Prostate gland (tissue), 2 donors: ENCODE measurements at places on chromosomes 5 and 9. TPM values are rescaled to one million over a fixed set of nuclear protein-coding genes. Genes with fewer than 3 reads are reported as not detected.
A peak's percentile ranks its signal among the peaks of the same experiment; 100 is the strongest.

- H3K4me3 ChIP-seq: no peak overlapping the region
- H3K27me3 ChIP-seq: no peaks in the 10 kb centered on the region
- H3K4me1 ChIP-seq: no peaks in the 10 kb centered on the region
- H3K36me3 ChIP-seq: no peaks in the 10 kb centered on the region
- no peak overlapping the region for H3K27ac ChIP-seq
Measured at GRCh38 chr5:156394642-156395305, 67.8 kb downstream of the SGCD start.

DNA sequence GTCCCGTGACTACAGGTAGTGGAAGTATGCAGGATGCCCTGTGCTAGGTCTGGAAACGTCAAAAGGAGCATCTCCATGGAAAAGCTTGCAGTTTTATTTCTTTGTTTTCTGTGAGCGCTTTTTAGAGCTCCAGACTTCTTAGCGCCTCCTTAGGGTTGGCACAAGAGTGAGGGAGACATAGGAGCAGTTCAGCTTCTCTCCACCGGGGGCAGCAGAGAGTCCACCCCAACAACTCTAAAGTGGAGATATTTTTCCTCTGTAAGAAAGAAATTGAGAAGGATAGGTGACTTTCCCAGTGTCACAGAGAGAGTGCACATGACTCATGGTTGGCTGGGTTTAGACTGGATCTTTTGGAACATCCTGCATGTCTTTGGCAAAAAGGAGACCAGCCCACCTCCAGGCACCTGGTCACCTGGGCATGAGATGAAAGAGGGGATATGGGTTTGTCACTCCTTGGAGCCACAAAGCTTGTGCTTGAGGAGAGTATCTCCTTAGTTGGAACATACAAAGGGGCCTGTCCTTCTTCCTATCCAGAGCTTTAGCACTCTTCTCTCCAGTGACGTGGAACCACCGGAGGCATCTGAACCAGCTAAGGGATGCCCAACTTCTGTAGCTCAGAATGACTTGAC, 637.7 kb downstream of the SEMA5A start:
- no peak overlapping the region for H3K27ac ChIP-seq
- no peak for DNase-seq
- H3K4me1 ChIP-seq: no peaks in the 10 kb centered on the region
- no peak overlapping the region for H3K4me3 ChIP-seq

GRCh38 chr5:147935032-147935431, 28.7 kb upstream of the C5orf46 start:
- H3K36me3 ChIP-seq: no peaks in the 10 kb centered on the region
- no peaks in the 10 kb centered on the region for H3K27me3 ChIP-seq
- DNase-seq: peak; percentile 21
- H3K4me3 ChIP-seq: no peak overlapping the region
- H3K4me1 ChIP-seq: no peaks in the 10 kb centered on the region

ZNF169 gene
- 6.0 TPM for total RNA-seq

SPATA31A5 gene
- not detected for total RNA-seq

STK10 gene
- 73.3 TPM for total RNA-seq

ICE1 gene
- total RNA-seq: 21.0 TPM

GPBP1 gene
- total RNA-seq: 84.6 TPM

ACOT12 gene
- 1.0 TPM for total RNA-seq

PDGFRB gene
- total RNA-seq: 14.5 TPM

AQP7 gene
- total RNA-seq: not detected

DNA sequence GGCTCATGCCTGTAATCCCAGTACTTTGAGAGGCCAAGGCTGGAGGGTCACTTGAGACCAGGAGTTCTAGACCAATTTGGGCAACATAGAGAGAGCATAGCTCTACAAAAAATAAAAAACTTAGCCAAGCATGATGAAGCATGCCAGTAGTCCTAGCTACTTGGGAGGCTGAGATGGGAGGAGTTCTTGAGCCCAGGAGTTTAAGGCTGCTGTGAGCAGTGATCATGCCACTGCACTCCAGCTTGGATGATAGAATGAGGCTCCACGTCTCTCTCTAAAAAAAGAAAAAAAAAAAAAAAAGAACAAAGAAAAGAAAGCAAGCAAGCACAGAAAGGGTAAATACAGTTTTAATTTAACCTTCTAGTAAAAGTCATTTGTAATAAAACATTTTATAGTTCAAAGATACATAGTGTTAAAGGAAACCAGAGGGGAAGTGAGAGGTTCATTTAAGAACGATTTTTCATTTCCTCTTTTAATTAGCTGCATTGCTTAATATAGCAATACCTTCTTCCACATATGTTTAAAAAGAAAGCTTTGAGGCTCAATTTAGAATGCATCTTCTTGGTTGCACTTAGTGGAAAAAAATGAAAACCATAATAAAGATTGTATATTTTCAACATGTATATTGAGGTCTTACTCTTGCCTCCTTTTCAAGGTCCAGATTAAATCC, 14.9 kb downstream of the GAPT start:
- H3K27ac ChIP-seq: no peak overlapping the region
- H3K36me3 ChIP-seq: no peaks in the 10 kb centered on the region
- no peak for DNase-seq
- H3K27me3 ChIP-seq: no peaks in the 10 kb centered on the region
- H3K4me3 ChIP-seq: no peak overlapping the region
- H3K4me1 ChIP-seq: no peaks in the 10 kb centered on the region

DNA sequence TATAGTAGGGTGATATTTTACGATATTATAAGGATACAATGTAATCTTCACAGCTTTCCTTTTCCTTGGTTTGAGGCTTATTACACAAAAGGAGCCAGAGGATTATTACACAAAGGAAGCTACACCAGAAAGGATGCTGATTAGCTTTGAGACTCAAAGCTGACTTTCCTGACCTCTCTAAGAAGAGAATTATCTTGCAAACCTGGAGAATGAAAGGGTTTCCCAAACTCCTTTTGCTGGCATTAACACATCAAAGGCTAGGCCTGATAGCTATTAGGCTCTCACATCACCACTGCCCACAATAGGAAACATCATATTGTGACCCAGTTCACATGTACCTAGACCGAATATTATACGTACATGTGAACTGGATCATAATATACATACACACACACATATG, 34.2 kb upstream of the CHD1 start:
- no peaks in the 10 kb centered on the region for H3K36me3 ChIP-seq
- H3K27ac ChIP-seq: no peak overlapping the region
- no peak for DNase-seq
- no peaks in the 10 kb centered on the region for H3K4me1 ChIP-seq
- H3K27me3 ChIP-seq: no peaks in the 10 kb centered on the region
- H3K4me3 ChIP-seq: no peak overlapping the region

NR5A1 gene
- not detected for total RNA-seq

DNA sequence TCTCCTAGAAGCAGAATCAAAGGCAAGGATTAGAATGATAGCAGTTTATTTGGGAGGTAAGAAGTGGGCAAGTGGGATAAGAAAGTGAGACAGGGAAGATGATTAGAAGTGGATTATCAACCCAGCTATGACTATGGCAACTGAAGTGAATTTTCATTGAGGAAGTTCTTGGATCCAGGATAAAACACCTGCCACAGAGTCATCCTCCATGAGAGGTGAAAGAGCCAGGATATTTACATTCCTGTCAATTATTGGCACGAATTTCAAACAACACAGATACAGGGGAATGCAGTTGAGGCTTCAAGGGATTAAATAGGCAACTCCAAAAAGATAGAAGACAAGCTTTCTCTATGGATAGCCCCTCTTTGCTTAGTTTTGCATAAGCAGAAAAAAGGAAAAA, 31.8 kb upstream of the ZNF366 start:
- no peak overlapping the region for H3K4me3 ChIP-seq
- H3K4me1 ChIP-seq: no peaks in the 10 kb centered on the region
- no peak for DNase-seq
- no peaks in the 10 kb centered on the region for H3K36me3 ChIP-seq

GRCh38 chr5:76062502-76063041, 20.6 kb upstream of the SV2C start:
- no peaks in the 10 kb centered on the region for H3K27me3 ChIP-seq
- no peaks in the 10 kb centered on the region for H3K36me3 ChIP-seq
- DNase-seq: no peak
- H3K27ac ChIP-seq: no peak overlapping the region

APBA1 gene
- total RNA-seq: 2.2 TPM

DNA sequence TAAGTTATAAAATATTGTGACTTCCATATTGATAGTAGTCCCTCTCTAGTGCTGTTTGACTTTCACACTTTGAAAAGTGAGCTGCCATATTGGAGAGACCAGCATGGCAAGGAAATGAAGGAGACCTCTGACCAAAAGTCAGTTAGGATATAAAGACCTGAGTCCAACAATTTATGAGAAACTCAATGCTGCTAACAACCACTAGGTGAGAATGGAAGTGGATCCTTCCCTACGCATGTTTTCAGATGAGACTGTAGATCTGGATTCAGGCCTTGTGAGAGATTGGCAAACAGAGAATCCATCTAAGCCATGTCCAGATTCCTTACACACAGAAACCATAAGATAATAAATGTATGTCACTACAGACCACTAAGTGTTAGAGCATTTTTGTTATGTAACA, 81.6 kb downstream of the CTNND2 start:
- DNase-seq: no peak
- H3K4me1 ChIP-seq: no peaks in the 10 kb centered on the region
- no peak overlapping the region for H3K4me3 ChIP-seq
- H3K36me3 ChIP-seq: no peaks in the 10 kb centered on the region
- no peak overlapping the region for H3K27ac ChIP-seq

DNA sequence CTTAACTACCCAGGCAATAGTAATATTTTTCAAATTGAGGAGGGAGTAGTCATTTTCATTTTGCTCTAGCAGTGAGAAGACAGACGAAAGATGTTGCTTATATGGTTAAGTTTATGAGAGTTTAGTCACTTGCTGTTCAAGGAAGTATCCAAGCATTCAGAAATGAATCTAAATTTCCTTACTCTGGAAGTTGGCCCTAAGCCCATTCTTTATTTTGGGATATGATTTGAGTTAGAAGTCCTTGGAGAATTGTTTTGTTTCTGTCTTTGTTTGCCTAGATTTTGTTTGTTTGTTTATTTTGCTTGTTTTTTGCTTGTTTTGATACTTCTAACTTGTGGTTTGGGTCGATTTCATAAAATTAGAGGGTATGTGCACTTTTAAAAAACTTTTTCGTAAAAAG, 146.4 kb upstream of the FGF10 start:
- no peaks in the 10 kb centered on the region for H3K4me1 ChIP-seq
- no peak overlapping the region for H3K27ac ChIP-seq
- no peak for DNase-seq
- H3K27me3 ChIP-seq: no peaks in the 10 kb centered on the region
- H3K36me3 ChIP-seq: no peaks in the 10 kb centered on the region

KLF9 gene
- 129 TPM for total RNA-seq

IL7R gene
- total RNA-seq: 7.8 TPM

- no peak for DNase-seq
- no peaks in the 10 kb centered on the region for H3K4me1 ChIP-seq
- H3K36me3 ChIP-seq: no peaks in the 10 kb centered on the region
Measured at GRCh38 chr9:14532456-14533115, 160.6 kb downstream of the ZDHHC21 start.

DNA sequence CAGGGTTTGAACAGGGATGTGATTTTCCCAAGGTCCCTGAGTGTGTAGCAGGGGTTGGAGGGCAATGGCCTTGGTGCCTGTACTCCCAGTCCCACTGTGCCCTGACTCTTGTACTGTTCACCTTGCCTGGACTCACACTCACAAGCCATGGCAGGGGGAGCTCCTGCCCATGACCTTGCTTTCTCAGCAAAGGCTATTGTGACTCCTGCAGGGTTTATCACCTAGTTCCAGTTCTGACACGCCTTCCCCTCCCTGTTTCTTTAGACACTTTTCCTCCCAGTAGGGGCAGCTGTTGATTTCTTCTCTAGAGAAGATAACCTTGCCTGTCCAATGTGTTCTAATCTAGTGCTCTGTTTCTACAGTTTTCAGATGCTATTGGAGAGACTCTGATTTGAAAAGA, 139.5 kb downstream of the FSTL4 start:
- DNase-seq: no peak
- H3K36me3 ChIP-seq: no peaks in the 10 kb centered on the region
- no peaks in the 10 kb centered on the region for H3K4me1 ChIP-seq
- no peak overlapping the region for H3K4me3 ChIP-seq
- no peak overlapping the region for H3K27ac ChIP-seq

FAM78A gene
- total RNA-seq: 16.4 TPM

SPAAR gene
- 0.64 TPM for total RNA-seq

- H3K36me3 ChIP-seq: no peaks in the 10 kb centered on the region
- H3K4me1 ChIP-seq: no peaks in the 10 kb centered on the region
- DNase-seq: no peak
- H3K27me3 ChIP-seq: no peaks in the 10 kb centered on the region
- no peak overlapping the region for H3K27ac ChIP-seq
- no peak overlapping the region for H3K4me3 ChIP-seq
Measured at GRCh38 chr5:134086225-134086942, 28.1 kb upstream of the TCF7 start.

DND1 gene
- 26.2 TPM for total RNA-seq

CARD9 gene
- 3.4 TPM for total RNA-seq

GARIN3 gene
- total RNA-seq: not detected

KLHL9 gene
- 21.4 TPM for total RNA-seq

LECT2 gene
- total RNA-seq: not detected

DNA sequence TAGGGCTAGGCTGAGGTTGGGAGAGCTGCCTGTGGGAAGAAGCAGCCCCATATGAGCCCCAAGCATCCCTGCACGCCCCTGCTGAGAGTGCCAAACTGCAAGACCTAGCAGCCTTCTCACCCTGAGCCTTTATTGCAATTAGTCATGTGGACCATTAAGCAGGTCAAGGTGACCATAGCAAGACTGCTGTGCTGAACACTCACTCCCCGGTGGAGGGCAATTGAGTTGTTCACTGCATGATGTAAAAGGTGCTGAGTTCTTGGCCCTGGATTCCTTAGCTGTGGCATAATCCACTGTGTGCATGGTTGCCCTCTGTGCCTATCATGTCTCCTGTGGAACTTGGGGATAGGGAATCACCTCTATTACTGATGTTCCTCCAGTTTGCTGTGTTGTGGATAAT, 131.1 kb downstream of the FOXD1 start:
- H3K4me3 ChIP-seq: no peak overlapping the region
- DNase-seq: no peak

C1QTNF2 gene
- 8.4 TPM for total RNA-seq

DNA sequence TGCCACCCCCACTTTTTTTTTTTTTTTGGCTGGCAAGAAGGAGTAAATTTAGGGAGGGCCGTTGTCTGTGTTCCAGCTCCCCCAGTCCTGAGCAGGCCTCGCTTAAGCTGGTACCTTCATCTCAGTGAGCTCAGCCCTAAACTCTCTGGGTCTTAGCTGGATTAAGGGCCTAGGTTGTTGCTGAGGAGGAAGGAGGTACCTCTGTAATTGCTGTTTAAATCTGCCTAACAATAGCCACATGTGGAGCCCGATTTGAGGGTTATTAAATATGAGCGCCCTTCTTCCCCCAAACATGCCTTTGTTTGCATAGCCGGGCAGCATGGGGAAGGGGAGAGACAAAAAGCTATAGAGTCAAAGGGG, 179.0 kb upstream of the PITX1 start:
- no peak overlapping the region for H3K4me3 ChIP-seq
- H3K27me3 ChIP-seq: no peaks in the 10 kb centered on the region
- H3K27ac ChIP-seq: no peak overlapping the region
- H3K36me3 ChIP-seq: no peaks in the 10 kb centered on the region

B4GALT1 gene
- total RNA-seq: 153 TPM

GRCh38 chr9:106534800-106535199, 328.2 kb upstream of the ZNF462 start:
- no peak overlapping the region for H3K4me3 ChIP-seq
- H3K27me3 ChIP-seq: no peaks in the 10 kb centered on the region
- no peak overlapping the region for H3K27ac ChIP-seq
- DNase-seq: no peak
- H3K36me3 ChIP-seq: no peaks in the 10 kb centered on the region
- no peaks in the 10 kb centered on the region for H3K4me1 ChIP-seq
